ENCODE measurements at places on chromosomes 5 and 9.

DNA sequence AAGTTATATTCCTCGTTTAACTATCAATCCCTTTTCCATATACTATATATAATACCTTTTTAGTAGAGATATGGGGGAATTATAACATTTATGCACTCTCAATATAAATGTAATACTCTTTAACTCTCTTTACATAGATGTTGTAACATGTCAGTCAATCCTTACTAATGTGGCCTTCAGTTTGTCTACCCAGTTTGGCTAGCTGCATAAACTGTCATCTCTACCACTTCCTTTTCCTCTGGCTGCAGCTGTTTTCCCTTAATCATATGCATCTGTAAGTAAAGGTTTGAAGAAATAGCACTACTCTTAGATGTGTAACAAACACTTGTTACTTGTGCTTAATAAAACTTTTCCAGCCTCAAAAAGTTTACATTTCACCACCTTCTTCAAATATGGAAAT, 13.4 kb downstream of the ABHD17B start:
- peak; percentile 87 for DNase-seq

DNA sequence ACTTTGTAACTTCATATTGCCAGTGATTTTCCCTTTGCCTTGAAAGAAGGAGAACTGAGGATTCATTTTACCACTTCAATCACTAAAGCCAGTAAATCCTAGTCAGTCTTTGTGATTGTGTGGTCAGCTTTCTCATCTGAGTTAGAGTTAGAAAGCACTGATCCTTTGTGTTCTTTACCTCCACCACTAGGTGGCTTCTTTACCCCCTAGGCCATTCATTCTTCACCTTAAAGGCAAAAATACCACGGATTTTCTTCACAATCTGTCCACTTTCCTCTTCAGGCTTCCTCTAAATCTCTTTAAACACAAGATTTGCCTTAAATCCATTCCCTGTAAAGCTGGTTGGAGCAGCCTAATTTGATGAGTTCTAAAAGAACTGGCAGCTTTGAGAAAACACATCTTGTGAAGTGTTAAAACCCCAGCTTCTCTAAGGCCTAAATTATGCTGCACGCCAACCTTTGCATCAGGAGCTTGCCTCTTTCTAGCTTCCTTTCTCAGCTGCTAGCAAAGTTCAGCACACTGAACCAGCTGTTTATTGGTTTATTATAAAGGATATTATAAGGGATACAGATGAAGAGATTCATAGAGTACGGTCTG, 20.4 kb downstream of the BDP1 start:
- DNase-seq = no peak

GRCh38 chr9:132348676-132349075, 6.1 kb downstream of the SETX start:
- no peak for DNase-seq

DNA sequence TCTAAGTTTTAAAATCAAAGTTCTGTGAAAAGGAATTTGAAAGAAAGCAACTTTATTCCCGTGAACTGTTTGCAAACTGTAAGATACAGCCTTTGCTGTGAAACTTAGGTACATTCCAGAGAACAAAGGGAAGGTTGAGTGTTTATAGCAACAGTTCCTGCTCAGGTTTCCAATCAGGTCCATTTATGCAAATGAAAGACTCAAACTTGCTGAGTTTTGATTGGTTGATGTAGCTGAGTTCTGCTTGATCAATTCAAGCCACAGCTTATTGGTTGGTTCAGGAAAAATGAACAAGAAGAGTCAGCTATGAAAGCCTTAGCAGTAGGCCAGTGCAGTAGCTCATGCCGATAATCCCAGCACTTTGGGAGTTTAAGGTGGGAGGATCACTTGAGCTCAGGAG, 37.9 kb downstream of the SLC27A6 start:
- DNase-seq = no peak

DNA sequence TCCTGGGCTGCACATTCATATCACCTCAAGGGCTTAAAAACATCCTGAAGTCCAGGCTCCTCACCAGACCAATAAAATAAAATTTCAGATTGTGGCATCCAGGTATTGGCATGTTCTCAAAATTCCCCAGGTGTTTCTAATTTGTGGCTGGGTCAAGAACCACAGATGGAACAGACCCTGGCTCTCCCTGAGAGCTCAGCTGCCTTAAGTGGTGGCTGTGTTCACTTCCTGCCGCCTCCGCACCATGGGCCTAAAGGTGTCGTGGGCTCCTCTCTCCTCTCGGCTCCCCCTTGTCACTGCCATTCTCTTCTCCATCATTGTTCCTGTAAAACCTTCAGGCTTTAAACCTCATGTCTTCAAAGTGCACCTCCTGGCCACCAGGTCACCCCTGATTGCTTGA, 17.8 kb upstream of the CCNJL start:
- DNase-seq = no peak

- DNase-seq = no peak
These were observed 6.9 kb upstream of the DMRT3 start for GRCh38 chr9:969310-970150.

Data from bone marrow (tissue), 2 donors.